ENCODE measurements at places on chromosomes 16 and 17. TPM values are rescaled to one million over a fixed set of nuclear protein-coding genes. Genes with fewer than 3 reads are reported as not detected.

Gene IL21R
- total RNA-seq, result 16.1 TPM

Gene STXBP4
- 17.8 TPM for total RNA-seq

Gene ALDOC
- total RNA-seq, result 62.4 TPM

Gene RNF222
- not detected for total RNA-seq

Gene GSG1L
- not detected for total RNA-seq

Gene IL17C
- total RNA-seq, result not detected

Gene TEKT3
- total RNA-seq, result not detected

Gene SPSB3
- 31.8 TPM for total RNA-seq

Gene BCAR1
- 76.3 TPM for total RNA-seq

Gene KRT16
- total RNA-seq, result not detected

Gene C16orf46
- 1.6 TPM for total RNA-seq

Gene RRAD
- total RNA-seq, result 7.6 TPM

Gene TP53TG3F
- total RNA-seq, result not detected

Gene PLA2G10
- total RNA-seq, result not detected

Gene ESRP2
- total RNA-seq, result 0.30 TPM

Gene GNAO1
- 0.17 TPM for total RNA-seq

Gene IGSF6
- total RNA-seq, result not detected

Gene NUPR1
- total RNA-seq, result 20.3 TPM

Gene AGRP
- total RNA-seq, result not detected

Gene PER1
- 23.0 TPM for total RNA-seq

Gene NOTUM
- total RNA-seq, result not detected

Gene MAF
- 0.89 TPM for total RNA-seq

Gene STH
- total RNA-seq, result not detected

Gene CCL4
- not detected for total RNA-seq

Gene SYCE1L
- total RNA-seq, result 0.34 TPM

Gene ABCC6
- total RNA-seq, result not detected

Gene KRT24
- not detected for total RNA-seq

Gene BBS2
- 31.2 TPM for total RNA-seq

Gene SLC35B1
- 72.6 TPM for total RNA-seq

Gene PNMT
- total RNA-seq, result not detected

Gene PRR35
- not detected for total RNA-seq

Gene CDRT15L2
- total RNA-seq, result not detected

Gene LRRC37A
- 0.67 TPM for total RNA-seq

Gene CLDN7
- total RNA-seq, result 11.3 TPM

Gene PRAC1
- total RNA-seq, result not detected

Gene KRTAP2-3
- not detected for total RNA-seq

Gene SEPTIN12
- total RNA-seq, result not detected

Gene PROCA1
- total RNA-seq, result 2.9 TPM

Gene MT2A
- 722 TPM for total RNA-seq

Gene LRRC75A
- 0.34 TPM for total RNA-seq

Gene CACNG1
- total RNA-seq, result not detected

Gene PPP1R27
- not detected for total RNA-seq

Gene ASPA
- under 0.01 TPM for total RNA-seq

Gene NOS2
- not detected for total RNA-seq

Data from bronchus fibroblast of lung (primary cell).